Astrocyte of the hippocampus (primary cell): ENCODE measurements at places on chromosomes 16 and 17.

DNA sequence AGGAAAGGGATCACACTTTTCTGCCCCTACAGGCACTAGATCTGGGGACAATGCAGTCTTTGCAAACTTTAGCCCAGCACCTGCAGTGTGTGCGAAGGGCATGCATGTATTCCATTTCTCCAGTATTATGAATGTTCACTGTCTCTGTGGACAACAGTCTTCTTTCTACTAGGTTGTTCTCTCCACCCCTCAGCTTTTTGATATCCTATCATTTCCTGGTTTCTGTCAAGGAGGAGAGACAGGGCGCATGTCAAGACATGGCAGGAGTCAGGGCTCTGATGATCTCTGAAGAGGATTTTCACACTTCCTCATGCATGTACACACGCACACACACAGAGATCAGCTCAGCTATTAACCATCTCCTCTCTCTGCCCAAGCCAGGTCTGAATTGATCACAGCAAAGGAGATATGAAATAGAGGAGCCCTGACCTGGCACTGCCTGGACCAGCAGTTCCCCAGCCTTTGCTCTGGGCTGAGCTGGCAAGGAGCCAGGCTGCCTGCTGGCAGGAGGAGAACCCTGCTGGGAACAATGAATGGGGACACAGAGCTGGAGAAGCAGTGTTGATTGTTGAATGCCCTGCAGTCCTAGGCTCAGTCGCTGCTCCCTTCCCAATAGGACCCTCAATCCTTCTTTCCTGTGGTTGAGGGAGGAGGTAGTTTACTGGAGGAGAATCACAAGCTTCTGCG is 2.6 kb downstream of the GPR179 start:
- DNase-seq, result peak; percentile 73

- no peak for DNase-seq
Observed at GRCh38 chr17:45787044-45787443, 2.9 kb downstream of the CRHR1 start.

- DNase-seq, result peak; percentile 17
Observed at GRCh38 chr17:10754861-10755591, 25.2 kb upstream of the TMEM220 start.

GRCh38 chr17:66423056-66423955 is 120.9 kb downstream of the PRKCA start:
- DNase-seq, result no peak

GRCh38 chr16:85265161-85265784 is 153.0 kb upstream of the CIBAR2 start:
- DNase-seq, result no peak

DNA sequence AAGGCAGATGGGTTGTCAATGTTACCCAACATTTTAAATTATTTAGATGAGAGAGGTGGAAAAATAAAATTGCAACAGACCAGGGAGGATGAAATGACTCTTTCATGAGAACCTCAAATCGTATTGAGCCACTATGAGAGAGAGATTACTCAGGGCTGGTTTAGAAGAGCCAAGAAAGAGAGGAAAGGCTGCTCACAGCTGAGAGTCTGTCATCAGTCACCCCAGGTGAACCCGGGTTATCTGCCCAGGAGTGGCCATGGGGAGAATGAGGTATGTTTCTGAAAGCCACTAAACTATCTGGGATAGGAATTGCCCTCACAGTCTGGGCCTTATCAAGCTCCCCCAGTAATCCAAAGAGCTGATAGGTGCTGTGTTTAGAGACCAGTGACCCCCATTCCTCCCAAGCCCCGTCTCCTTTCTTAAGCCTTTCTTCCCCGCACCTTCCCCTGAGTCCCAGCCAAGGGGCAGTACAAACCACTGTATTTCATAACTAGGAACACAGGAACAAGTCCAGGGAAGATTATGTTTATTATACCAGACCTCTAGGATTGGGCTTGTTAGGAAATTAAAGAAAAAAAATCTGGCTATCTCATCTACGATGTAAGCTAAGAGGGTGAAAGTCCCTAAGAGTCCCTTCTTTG is 158.9 kb upstream of the NOL11 start:
- DNase-seq, result no peak

- peak; percentile 32 for DNase-seq
Observed at GRCh38 chr17:27296428-27296979, 2.6 kb downstream of the WSB1 start.

GRCh38 chr16:47019568-47019967 is 46.1 kb upstream of the DNAJA2 start:
- peak; percentile 13 for DNase-seq

DNA sequence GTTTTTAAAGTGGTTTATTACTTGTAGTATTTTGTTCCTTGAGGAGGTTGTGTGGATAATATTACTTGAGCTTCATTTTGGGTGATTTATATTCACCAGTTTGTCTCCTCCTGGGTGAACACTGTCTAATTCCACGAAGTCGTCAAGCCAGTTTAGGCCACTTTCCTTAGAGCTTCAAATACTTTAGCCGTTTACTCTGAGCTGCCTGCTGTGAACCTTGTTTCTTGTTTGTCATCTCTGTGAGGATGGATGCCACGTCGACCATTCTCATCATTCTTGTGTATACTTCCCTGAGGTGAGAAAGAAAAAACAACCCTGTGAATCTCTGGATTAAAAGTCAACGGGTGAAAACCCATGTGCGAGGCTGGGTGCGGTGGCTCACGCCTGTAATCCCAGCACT is 9.0 kb downstream of the KRT24 start:
- DNase-seq, result no peak

DNA sequence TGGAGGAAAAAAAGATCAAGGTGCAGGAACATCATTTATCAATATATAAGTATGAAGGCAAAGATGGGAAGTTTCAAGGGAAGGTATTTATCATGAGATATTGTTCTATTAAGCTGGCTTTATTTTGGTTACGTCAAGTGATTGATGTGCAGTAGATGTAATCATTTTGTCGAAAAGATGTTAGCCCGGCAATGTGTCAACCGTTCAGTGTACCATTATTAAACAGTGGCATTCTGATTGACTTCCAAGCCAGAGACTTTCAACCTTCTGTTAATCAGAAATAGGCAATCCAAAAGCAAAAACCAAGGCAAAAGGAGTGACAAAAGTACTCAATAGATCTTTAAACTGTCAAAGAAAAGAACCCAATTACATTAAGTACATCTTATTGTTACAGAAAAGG is 1340.3 kb upstream of the GOT2 start:
- no peak for DNase-seq

DNA sequence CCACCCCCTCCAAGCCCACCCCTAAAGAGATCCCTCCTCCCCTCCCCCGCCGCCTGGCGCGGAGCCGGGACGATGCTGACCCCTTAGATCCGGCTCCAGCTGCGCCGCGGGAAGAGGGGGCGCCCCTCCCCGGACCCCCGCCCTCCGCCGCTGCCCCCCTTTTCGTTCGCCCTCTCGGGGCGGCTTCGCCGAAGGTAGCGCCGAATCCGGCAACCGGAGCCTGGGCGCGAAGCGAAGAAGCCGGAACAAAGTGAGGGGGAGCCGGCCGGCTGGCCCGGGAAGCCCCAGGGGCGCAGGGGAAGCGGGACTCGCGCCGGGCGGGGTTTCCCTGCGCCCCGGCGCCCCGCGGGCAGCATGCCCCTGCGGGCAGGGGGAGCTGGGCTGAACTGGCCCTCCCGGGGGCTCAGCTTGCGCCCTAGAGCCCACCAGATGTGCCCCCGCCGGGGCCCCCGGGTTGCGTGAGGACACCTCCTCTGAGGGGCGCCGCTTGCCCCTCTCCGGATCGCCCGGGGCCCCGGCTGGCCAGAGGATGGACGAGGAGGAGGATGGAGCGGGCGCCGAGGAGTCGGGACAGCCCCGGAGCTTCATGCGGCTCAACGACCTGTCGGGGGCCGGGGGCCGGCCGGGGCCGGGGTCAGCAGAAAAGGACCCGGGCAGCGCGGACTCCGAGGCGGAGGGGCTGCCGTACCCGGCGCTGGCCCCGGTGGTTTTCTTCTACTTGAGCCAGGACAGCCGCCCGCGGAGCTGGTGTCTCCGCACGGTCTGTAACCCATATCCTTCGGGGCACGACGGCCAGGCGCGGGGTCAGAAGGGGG is 623 bp downstream of the CACNA1G start:
- no peak for DNase-seq

DNA sequence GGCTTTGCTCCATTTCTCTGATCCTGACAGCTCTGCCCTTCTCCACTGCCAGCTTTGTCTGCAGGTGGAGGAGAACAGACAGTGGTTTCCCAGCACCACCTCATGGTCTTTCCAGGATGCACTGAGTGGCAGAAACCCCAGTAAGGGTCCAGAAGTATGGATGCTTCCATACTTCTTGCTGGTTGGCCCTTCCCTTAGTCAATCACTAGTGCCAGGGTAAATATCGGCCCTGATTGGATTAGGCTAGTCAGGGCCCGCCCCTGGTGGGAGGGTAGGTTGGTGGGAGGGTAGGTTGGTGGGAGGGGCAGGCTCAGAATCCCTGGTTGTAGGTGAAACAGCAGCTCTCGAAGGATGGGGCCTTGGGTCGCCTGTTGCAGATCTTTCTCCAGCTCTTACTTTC is 10.2 kb downstream of the RNF213 start:
- peak; percentile 37 for DNase-seq

- DNase-seq, result no peak
Observed at GRCh38 chr16:23140107-23140506, 9.1 kb downstream of the USP31 start.

- DNase-seq, result no peak
Observed at GRCh38 chr16:30561089-30561816, 3.1 kb upstream of the ZNF764 start.

DNA sequence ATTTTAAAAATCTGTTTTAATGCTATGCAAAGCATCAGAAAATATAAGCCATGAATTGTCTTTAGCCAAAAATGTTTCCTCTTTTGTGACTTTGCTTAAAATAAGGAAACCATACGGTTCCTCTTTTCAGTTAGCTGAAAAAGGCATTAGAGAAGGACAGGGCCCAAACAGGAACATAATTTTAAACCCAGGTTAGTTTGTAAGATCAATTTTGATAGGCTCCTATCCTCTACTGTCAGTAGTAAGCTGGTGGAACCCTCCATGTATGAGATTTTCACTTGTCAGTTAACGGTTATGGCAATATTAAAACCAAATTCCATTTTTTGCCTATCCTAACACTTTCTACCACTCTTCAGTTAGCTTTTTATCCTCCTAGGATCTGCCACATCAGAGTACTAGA is 4.3 kb downstream of the EVI2B start:
- DNase-seq, result no peak

DNA sequence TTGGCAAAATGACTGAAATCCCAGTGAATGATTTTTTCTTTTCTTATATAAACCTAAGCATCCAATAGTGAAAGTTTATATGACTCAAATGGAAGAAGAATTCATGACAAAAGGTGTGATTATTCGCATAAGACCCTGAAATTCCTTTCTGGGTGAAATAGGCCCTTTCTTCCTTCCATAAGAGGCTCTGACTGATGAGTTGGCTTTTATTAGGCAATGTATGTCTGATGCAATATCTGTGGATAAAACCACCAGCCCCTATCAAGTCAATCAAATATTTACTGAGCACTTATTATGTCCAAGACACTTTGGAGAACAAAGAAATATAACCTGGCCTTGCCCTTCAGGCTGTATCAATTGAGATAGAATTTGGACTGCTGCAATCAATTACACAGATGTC is 316.6 kb downstream of the CDH13 start:
- no peak for DNase-seq

- DNase-seq, result no peak
Observed at GRCh38 chr17:26963163-26963503, 330.8 kb upstream of the WSB1 start.

DNA sequence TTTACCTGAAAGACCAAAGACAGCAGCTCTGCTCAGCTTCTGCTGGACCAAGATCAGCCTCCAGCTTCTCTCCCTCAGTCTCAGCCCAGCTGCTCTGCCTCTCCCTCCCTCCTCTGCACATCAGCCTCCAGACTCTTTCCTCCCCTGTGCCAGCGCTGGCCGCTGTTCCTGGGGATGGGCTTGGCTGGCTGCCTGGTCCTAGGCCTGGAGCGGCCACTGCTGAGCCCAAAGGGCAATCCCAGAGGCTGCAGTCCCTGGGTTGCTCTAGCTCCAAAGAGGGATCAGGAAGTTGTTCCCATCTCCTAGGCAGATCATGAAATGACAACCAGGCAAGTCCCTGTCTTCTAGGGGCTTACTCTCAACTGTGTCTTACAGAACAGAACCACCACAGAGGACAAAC is 31.3 kb downstream of the DCUN1D3 start:
- peak; percentile 78 for DNase-seq

DNA sequence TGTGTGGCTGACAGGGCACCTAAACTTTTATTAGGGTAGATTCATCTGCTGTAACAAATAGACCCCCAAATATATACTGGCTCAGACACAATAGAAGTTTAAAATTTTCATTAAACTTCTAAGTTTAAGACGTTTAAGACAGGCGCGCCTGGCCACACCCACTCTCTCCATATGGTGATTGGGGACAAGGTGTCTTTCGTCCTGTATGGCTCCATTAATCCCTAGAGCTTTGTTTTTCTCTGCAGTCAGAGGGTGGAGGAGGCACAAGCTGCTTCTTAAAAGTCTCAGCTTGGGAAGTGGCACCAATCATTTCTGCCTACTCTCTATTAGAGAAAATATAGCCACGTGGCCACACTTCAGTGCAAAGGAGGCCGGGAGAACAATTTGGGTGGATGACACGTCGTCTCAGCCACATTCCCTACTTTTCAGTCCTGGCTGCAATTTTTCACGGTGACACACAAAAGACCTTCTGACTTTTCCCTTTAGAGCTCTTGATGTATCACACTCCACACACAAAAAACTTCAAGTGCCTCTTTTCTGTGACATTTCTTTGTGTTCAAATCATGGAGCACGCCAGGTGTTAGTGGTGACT is 125.5 kb upstream of the CACNG3 start:
- DNase-seq, result no peak

DNA sequence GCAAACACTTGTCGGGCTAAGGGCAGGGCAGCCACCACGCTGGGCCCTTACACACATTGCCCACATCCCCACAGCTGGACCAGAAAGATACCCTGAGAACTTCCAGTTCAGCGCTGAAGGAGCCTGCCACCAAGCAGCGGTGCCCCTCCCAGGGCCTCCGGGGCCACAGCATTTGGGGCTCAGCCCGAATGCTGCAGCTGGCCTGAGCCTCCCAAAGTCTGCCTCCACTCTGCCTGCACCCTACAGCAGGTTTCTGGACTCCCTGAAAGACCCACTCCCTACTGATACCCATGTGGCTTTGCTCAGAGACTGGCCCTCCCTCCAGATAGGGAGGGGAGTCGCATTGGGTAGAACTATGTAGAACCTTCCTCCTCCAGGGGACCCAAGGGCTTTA is 1.5 kb downstream of the MCRIP1 start:
- DNase-seq, result no peak

DNA sequence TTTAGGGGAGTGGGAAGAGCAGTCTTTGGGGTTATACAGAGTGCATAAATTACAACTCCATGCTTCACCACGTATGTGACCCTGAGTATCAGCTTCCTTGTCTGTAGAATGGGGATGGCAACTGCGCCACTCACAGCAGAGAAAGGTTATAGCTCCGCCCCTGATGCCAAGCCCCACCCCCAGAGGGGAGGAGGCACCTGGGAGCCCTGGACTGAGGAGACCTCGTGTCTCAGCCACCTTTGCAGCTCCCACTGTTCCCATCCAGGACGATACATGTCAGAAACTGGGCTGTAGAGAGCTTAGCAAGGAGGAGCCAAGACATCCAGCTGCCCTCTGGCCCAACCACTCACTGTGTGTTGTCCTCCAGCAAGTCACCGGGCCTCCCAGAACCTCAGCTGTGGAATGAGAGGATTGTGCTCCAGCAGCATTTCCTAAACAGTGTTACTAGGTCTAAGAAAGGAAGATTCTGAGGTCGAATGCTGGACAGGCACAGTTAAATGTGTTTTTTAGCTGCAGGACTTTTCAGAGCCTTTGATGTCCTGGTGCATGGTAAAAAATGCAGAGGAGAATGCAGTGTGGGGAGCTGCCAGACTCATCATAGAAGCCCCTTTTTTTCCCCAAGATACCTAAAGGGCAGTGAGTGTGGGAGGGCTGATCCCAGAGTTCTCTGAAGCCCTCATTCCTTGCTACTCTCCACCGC is 49.4 kb downstream of the BEAN1 start:
- no peak for DNase-seq
